Suppressor macrophage treated with lipopolysaccharide for 1 hour (primary cell): ENCODE measurements at places on chromosomes 6 and 20.

DNA sequence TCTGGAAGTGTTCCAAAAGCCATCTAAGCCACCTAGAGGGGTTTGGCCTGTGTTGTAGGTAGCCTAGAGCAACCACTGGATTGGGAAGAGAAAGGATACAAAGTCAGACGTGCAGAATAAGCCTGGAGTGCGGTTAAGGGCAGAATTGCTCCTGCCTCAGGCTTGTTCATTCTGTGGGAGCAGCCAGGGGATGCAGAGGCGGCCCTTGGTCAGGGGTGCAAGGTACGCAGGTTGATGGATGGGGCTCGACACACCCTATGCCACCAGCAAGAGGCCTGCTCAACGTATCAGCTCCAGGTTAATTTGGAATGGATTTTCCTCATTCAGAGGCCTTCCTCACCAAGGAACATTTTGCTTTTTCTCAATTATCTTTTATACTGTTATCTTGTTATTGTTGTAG is 129.8 kb downstream of the SLC23A2 start:
- no peak for DNase-seq

DNA sequence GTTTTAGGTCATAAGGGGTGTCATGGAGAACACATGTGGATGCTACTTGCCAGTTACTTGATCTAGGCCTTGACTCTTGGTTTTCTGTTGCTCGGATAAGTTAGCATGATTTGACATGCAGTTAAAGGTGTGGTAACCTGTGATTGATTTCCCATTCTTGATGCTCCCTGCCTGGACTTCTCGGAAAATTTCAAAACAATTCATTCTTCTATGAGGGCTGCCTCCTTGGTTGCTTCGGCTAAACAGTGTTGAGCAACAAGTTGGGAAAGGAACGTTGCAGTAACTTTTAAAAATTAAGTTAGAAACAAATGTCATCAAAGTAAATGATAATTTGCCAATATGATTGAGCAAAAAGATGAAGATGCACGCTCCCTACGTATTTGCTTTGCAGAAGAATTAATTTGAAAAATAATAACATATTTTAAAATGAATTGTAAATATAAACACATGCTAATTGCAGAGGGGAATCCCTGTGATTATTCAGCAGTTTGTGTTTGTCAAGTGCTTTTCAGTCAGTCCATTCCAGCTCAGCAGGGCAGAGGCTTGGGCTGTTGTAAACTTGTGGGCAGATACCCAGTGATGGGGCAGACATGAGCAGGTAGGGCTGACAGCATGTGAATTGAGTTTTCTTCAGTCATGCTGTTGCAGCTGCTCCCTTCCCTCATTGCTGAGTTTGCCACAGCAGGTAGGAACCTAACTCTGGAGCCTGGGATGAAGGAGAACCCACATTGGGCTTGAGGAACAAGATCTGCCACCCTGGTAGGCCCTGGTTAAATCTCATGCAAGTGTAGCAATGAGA is 110.2 kb downstream of the ESR1 start:
- no peak for DNase-seq

GRCh38 chr6:28658475-28659249 is 133.0 kb downstream of the GPX5 start:
- no peak for DNase-seq

GRCh38 chr6:105373481-105373880 is 29.4 kb downstream of the PREP start:
- DNase-seq, result no peak

- no peak for DNase-seq
Measured at GRCh38 chr6:85482206-85482904, 32.5 kb downstream of the NT5E start.

DNA sequence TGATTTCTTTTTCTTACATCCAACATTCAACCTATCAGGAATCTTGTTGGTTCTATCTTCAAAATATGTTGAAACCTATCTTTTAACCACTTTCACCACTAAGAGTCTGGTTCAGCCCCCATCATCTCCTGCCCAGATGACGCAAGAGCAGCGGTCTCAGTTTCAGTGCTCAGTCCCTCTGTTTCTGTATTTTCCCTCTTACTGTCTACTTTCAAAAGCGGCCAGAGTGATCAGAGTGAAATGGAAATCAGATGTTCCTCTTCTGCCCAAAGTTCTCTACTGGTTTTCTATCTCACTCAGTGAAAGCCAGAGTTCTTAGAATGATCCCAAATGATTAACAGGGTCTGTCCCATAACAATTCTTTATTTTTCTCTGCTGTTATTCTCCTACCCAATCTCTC is 147.9 kb upstream of the PDE7B start:
- peak; percentile 74 for DNase-seq

DNA sequence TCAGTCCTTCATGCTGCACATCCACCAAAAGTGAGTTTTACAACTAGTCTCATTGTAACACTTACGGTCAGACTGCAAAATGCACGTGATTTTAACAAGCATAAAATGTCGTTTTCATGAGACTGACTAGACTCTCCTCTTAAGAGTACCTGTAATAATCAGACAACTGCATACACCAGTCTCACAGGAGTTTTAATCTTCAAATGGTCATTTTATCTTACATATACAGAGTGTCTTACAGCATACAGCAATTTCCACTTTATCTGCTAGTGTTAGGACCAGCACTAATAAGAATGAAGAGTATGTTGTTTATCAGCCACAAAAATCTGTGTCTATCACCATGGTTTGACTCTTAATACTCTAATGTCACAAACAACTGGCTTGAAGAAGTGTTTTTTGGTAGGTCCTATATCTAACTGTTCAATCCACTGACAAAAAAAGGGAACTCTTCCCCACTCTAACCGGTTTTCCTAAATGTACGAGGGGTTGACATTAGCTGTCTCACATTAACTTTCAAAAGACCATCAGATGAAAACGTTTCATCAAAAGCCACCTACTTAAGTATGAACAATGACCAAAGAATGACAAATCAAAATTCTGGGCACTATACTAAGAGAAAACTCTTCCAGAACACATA is 1.5 kb upstream of the ASF1A start:
- no peak for DNase-seq

- no peak for DNase-seq
Measured at GRCh38 chr20:12695937-12696336, 312.8 kb upstream of the SPTLC3 start.

DNA sequence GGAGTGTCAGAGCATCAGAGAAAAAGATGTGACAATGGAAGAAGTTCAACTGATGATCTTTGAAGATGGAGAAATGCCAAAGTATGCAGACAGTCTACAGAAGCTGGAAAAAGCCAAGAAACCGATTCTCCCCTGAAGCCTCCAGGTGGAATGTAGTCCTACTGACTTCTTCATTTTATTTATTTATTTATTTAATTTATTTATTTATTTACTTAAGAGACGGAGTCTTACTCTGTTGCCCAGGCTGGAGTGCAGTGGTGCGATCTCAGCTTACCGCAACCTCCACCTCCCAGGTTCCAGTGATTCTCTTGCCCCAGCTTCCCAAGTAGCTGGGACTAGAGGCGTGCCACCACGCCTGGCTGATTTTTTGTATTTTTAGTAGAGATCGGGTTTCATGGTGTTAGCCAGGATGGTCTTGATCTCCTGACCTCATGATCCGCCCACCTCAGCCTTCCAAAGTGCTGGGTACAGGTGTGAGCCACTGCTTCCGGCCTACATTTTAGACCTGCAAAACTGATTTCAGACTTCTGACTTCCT is 2.2 kb upstream of the RPF2 start:
- no peak for DNase-seq

GRCh38 chr6:33421344-33421643 is 1.4 kb downstream of the SYNGAP1 start:
- no peak for DNase-seq

GRCh38 chr20:2703716-2704475 is 11.3 kb downstream of the EBF4 start:
- no peak for DNase-seq

GRCh38 chr6:146433881-146434731 is 109.5 kb upstream of the RAB32 start:
- peak; percentile 36 for DNase-seq

- DNase-seq, result no peak
Measured at GRCh38 chr20:38617011-38617829, 15.6 kb downstream of the ARHGAP40 start.

GRCh38 chr6:35164277-35164676 is 23.1 kb upstream of the TCP11 start:
- no peak for DNase-seq

GRCh38 chr20:50296450-50297375 is 106.1 kb downstream of the CEBPB start:
- peak; percentile 68 for DNase-seq

- DNase-seq, result peak; percentile 22
Measured at GRCh38 chr6:21713481-21713880, 119.9 kb downstream of the SOX4 start.

DNA sequence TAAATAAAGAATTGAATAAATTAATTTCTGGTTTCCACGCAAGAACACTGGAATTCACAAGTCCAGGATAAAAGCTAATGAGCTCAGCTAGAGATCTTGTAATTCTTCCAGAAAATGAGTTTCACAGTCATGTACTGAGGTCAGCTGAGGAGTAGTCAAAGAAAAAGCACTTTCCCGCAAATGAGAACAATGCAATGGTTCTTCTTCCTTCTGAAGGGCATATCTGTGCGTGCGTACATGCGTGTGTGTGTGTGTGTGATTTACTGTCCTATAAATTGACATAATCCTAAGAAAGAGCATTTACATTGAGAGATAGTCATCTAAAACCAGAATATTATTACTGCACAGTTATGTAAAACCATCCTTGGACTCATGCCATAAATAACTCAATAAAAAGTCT is 968.9 kb upstream of the EYS start:
- DNase-seq, result no peak

DNA sequence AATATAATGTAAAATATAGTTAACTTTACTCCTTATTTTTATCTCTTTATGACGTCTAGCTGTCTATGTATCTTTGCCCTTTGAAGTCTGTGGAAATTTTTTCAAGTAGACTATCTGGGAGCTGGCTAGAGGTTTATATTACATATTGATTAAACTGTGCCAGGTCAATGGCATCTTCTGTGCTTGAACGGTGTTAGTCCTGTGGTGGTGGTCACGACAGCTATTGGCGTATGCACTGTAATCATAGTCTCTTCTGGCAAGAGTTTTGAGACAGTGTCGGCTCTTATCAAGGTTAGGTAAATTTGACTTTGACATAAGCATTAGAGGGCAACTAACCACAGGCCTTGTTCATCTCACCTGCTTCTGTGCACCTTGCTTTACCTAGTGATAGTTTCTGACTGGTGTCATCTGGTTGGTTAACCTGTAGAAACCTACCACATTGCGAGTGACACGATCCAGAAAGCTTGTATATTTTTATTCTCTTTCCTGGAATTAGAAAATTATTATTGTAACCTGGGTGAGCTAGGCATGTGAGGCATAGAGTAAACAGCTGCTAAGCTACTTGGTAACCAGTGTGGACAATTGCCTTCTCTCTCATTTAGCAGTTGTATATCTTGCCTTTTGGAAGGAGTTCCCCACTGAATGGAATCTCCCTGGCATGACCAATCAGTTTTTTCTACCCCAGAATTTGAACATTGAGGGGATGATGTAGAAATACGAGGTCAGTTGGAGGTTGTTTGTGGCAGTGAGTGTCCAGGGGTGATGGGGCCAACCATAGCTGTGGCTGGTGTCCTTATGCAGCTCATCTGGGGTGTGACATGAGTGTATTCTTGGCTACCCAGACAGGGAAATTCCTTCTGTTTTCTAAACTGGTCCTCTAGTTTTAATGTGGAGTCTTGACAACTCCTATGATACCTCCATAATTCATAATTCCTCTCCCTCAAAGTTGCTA is 45.9 kb downstream of the SH3BGRL2 start:
- no peak for DNase-seq

DNA sequence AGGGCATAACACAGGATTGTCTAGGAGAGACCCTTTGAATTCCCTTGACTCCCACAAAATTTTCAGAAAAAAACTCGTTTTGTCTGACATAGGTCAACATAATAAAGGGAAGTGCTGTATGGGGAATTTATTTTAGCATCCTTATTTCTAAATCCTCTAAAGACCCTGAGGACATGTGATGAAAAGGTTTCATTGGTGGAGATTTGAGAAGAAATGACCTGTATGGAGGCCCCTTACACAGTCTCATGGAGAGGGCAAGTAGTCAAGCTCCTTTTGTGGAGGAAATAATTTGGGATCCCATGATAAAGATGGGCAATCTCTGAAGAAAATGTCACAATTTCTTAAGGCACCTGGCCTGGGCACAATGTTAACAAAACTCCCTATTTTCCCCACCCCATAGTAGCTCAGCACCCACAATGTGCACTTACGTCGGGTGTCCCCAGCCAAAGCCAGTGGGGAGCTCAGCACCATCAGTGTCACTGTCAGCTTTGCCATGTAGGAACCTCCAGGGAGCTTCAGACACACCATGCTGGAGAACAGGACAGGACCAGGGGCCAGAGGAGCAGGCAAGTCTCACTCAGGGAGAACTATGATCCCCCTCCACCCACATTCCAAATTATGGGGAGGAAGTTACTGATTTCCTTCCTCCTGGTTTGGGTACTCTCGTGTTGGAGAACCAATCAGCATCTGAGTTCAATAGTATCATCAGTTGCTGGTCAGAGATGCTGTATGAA is at the start of gene HLA-DRB5:
Gene HLA-DRB5, minus strand, starts transcription at position 591 of the 734 bp plus-strand sequence. Its CDS starts 63 bp downstream, at position 528.
- DNase-seq, result peak; percentile 64
